HFFc6 (cell line): ENCODE measurements at places on chromosomes 6 and 20.

DNA sequence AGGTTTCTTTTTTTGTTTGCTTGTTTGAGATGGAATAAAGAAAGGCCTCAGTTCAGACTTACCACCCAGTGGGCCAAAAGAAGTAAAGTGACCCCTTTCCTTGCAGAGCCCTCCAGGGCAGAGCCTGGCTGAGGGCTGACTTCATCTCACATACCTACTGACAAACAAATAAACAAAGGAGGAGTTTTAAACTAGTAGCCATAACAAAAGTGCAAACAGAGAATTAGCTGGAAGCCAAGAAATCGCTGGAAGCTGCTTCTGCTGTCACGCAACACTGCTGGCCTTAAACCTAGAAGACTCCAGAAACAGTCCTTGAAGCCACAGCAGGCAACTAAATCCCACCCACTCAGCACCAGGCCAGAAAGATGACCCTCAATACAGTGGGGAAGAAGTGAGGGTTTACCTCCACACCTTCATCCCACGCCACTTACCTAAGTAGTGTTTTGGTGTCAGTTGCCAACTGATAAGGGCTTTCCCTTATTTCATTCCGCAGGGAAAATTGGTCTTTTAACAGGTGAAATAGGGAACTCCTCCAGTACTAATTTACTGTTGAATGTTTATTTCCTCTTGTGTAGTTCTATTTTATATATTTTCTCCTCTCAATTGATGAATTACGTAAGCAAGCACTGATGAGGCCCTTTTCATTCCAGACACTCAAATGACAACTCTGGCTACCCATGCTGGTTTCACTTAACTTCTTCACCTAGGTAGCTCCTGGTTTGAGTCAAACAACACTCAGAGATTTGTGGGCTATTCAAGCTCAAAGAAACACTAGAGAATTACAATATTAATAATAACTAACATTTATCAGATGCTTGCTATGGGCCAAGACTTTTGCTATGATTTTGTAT, 46.2 kb downstream of the EDN1 start:
- no peak for DNase-seq

- DNase-seq: no peak
Measured at GRCh38 chr6:142947714-142948480, 2.9 kb upstream of the HIVEP2 start.

GRCh38 chr6:99607416-99608036, 893 bp downstream of the PRDM13 start:
- no peak for DNase-seq

GRCh38 chr20:23585808-23586734, 17.8 kb upstream of the CST9L start:
- DNase-seq: no peak

GRCh38 chr6:166841216-166841615, 115.1 kb downstream of the RNASET2 start:
- DNase-seq: no peak
